ENCODE measurements at places on chromosomes 2 and 18.

DNA sequence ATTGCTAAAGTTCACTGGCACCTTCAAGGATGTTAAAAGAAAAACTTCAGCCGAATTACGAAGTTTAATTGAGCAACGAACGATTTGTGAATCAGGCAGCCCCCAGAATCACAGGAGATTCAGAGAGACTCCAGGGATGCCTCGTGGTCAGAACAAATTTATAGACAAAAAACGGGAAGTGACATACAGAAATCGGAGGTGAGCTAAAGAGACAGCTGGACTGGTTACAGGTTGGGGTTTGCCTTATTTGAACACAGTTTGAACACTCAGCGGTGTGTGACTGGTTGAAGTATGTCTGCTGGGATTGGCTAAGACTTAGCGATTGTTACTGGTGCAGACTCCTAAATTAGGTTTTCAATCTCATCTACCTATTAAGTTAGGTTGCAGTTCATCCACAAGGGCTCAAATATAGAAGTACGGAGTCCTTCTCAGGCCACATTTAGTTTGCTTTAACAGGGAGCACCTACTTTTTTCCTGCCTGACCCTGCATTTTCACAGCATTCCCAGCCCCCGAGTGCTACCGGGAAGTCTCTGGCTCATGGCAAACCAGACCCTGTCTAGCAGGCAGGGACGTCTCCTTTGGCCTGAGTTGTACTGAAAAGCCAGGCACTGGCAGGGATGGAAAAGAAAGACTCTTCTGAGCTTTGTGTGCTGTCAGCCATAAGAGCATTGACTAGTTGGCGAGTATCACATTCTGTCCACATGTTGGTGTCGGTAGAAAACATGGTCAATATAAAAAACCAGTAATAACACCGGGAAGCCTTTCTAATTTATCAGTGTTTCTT lies 41.1 kb downstream of the CDCA7 start:
- no peak for DNase-seq

- DNase-seq, result peak; percentile 26
Observed at GRCh38 chr2:216688731-216689340, 6.5 kb downstream of the IGFBP5 start.

GRCh38 chr2:185578322-185578721 lies 160.3 kb upstream of the FSIP2 start:
- no peak for DNase-seq

DNA sequence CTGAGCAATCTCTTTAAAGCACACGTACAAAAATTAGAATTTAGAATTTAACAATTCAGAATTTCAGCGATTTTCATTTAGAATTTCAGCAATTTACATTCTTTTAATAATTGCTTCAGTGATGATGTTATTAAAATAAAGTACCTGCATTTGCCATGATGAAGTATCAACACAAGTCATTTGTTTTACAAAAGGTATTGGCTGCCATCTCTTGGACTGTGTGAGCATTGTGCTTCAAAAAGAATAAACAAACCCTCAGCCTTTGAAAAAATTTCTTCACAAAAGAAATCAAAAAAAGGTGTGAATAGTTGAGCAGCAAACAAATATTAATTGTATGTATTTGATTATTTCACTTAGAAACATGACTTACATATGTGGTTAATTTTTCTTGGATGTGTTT lies 27.1 kb upstream of the ZC3H15 start:
- DNase-seq, result peak; percentile 24

DNA sequence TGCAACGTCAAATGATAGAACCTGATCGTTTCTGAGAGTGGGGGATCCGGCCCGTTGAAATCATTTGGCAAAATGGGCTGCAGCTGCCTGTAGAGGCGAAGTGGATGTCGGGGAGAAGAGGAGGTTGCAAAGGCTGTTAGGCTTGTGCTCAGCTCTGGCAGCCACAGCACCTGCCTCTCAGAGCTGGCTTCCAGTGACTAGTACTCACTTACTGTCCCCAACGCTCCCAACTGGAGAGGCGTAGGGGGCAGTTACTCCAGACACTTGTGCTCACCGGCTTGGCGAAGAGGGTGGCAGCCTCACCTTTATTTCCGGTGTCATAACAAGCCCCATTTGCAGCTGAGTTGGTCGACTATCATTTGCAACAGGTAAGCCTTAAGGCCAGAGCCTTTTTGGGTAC lies 37.9 kb downstream of the NCK2 start:
- no peak for DNase-seq

DNA sequence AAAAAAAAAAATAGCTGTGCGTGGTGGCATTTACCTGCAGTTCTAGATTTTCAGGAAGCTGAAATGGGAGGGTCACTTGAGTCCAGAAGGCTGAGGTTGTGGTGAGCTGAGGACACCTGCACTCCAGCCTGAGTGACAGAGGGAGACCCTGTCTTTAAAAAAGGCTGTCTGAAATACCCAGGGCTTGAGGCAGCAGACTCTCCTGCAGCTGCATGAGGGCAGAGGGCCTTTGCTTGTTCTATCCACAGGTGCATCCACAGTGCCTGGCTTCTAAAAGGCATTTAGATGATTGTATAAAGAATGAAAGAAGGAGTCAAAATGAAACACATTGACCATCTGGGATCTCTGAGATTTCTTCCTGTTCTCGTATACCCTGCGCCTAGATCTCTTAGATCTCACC lies 152.9 kb downstream of the MGAT5 start:
- no peak for DNase-seq

- no peak for DNase-seq
Observed at GRCh38 chr2:100878000-100878791, 58.3 kb downstream of the NPAS2 start.

GRCh38 chr2:209141142-209141541 lies 282.7 kb upstream of the MAP2 start:
- DNase-seq, result no peak

GRCh38 chr2:29923110-29923721 lies 1.8 kb upstream of the ALK start:
- DNase-seq, result peak; percentile 69

DNA sequence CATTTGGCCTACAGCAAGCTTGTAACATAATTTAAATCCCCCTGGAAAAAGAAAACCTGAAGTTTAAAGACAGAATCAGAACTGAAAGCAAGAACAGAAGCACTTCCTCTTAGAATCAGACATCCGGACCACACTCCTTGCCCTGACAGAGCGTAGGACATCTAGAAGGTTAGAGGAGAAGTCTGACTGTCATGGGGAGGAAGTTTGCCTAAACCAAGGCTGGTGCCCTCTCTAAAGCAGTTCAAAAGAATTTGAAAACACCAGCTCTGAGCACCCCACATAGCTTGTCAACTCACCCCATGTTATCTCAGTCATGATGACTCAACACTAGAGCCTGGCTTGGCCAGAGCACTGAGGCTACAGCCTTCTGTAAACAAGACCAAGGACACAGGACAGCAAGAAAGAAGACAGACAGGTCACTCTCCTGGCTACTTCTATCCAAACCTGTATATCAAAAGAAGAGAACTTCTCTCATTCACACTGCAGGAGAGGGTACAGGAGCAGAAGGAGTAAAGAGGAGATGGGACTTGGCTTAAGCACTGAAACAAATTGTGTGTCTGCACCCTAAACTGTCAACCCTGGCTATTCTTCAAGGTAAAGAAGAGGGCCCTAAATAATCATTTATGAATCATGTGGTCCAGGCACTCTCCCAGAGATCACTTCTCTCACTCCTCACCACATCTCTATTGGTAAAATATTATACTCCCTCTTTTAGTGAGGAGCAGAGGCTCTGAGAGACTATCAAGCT lies 198.6 kb downstream of the MEMO1 start:
- DNase-seq, result peak; percentile 51

- DNase-seq, result no peak
Observed at GRCh38 chr2:160534996-160535395, 41.4 kb upstream of the RBMS1 start.

DNA sequence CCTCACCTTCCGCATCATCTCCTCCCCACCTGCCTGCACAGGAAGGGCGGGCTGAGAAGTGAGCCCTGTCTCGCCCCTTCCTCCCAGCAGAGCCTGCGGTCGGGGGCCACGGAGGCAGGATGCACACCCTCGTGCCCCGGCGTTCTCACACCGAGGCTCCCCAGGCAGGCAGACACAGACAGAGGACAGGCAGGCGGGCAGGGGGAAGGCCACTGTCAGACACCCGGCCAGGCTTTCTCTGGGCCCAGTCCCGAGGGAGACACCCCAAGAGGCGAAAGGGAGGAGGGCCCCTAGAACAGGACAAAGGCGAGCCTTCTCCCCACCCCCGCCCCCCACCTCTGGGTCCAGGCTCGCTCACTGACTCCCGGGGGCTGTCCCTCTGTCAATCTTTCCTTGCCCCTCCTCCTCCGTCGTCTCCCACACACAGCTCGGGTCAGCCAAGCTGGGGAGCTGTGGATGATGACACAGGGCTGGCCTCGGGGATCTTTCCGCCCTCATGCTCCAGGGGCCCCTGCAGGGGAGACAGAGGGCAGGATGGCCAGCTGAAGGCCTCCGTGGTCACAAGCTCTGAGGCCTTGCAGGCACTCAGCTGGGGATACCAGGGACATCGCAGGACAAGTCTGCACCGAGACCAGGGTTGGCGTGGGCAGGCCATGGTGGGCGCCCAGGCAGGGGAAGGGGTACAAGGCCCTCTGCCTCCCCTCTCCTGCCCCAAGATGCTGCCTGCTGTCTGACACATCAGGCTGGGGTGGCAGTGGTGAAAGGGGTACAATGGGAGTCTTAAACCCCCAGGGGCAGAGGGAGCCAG lies 24.9 kb downstream of the BIN1 start:
- no peak for DNase-seq

GRCh38 chr18:154151-154550 lies 4.2 kb upstream of the USP14 start:
- DNase-seq, result peak; percentile 31

DNA sequence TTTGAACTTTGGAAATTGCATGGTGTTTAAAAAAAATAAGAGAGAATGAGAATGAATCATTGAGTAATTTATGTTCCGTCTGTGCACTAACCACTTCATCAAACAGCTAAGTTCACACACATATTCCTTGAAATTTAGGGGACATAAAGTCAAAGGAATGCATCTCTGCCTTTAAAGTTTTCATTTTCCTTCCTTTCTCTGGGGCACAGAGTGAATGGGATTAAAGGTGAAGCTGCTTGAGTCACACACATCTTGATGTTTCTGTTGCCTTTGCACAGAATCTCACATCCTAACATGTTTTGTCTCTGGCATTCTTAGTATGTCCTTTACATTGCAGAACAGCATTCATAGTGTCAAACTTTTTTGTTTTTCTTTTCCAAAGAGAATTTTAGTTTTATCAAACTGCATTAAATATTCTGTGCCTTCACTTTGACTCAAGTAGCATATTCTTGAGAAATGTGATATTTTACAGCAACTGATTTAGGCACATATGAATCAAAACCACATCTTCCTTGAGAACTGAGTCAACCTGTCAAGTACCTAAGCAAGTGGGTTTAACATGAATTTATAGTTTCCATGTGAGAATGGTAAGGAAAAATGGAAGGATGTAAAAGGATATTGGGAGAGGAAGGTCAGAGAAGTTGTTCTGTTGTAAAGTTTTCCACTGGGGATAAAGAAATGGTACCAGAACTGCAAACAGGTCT lies 169.1 kb upstream of the THUMPD2 start:
- peak; percentile 64 for DNase-seq

- DNase-seq, result no peak
Observed at GRCh38 chr18:53268455-53268854, 928.5 kb downstream of the DCC start.

- no peak for DNase-seq
Observed at GRCh38 chr18:59085126-59085794, 54.4 kb upstream of the SEC11C start.

DNA sequence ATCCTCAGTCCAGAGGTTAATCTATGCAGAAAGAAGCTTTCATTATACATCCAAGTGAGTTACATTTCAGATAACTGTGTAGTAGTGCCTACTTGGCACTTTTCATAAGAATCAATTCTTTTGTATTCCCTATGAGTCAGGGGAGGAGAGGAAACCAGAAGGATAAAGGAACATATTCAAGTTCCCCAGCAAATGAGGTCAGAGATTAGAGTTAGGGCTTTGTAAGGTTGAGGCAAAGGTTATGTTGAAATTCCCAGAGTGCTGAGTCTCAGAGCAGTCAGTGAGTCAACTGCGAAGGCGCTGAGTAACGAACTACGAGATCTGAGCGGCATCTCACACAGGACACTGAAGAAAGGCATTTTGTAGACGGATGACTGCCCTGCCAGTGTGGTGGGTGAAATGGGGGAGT lies 25.1 kb upstream of the ME2 start:
- peak; percentile 78 for DNase-seq

DNA sequence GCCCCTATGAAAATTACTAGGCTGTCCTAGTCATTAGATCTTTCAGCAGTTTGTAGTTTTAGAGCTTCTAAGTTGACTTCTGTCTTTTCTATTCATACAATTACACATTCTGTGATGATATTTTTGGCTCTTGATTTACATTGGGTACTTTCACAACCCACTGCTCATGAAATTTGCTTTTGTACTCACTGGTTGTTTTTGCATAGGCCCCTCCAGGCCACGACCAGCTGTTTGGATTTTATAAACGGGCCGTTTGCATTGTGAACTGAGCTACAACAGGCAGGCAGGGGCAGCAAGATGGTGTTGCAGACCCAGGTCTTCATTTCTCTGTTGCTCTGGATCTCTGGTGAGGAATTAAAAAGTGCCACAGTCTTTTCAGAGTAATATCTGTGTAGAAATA lies 193.8 kb downstream of the RPIA start:
- DNase-seq, result no peak

DNA sequence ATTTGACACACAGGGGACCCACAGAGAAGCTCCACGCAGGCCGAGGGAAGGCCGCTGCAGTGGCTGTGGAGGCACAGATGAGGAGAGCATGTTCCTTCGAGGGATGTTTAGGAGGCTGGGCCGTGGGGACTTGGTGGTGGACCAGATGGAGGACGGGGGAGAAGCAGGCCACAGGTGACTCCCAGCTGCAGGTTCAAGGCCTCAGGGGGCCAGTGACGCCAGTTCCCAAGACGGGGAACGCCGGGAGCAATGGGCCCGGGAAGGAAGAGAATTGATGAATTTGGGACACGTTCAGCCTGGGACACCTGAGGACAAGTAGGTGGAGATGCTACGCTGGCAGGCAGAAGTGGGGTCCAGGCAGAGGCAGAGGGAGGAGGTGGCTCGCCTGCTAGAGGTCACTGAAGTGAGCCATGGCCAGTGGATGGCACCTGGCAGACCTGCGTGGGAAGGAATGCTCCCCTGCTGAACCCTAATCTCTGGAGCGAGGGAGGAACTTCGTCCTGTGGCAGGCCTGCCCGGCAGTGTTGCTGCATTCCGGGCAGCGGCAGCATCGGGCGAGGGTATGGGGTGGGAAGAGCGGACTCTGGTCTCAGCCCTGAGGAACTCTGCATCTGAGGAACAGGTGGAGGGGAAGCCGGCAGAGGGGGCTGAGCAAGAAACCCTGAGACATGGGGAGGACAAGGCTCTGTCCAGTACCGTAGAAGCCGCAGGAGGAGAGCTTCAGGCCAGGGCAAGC lies 25.2 kb upstream of the HPCAL1 start:
- DNase-seq, result no peak

GRCh38 chr2:187403568-187404260 lies 44.3 kb downstream of the CALCRL start:
- DNase-seq, result peak; percentile 9

GRCh38 chr2:162072976-162073887 lies 783 bp downstream of the DPP4 start:
- DNase-seq, result no peak
